ENCODE measurements at places on chromosomes 11 and 22. TPM values are rescaled to one million over a fixed set of nuclear protein-coding genes. Genes with fewer than 3 reads are reported as not detected.

Gene NXPE2
- not detected for total RNA-seq

Gene UBQLN3
- not detected for total RNA-seq

Gene ROBO4
- total RNA-seq, result not detected

Gene RAPSN
- not detected for total RNA-seq

Gene APOL6
- total RNA-seq, result 0.03 TPM

Gene FOLR2
- not detected for total RNA-seq

Gene OR2AG1
- total RNA-seq, result not detected

Gene CBLIF
- not detected for total RNA-seq

Gene APLNR
- not detected for total RNA-seq

Gene TMEM151A
- 2.8 TPM for total RNA-seq

Gene P2RX6
- total RNA-seq, result 1.1 TPM

Gene TRIM51
- not detected for total RNA-seq

GRCh38 chr22:49660321-49660720, 167.4 kb downstream of the BRD1 start:
- DNase-seq, result no peak

GRCh38 chr11:68340003-68340767, 27.8 kb downstream of the LRP5 start:
- DNase-seq, result no peak

DNA sequence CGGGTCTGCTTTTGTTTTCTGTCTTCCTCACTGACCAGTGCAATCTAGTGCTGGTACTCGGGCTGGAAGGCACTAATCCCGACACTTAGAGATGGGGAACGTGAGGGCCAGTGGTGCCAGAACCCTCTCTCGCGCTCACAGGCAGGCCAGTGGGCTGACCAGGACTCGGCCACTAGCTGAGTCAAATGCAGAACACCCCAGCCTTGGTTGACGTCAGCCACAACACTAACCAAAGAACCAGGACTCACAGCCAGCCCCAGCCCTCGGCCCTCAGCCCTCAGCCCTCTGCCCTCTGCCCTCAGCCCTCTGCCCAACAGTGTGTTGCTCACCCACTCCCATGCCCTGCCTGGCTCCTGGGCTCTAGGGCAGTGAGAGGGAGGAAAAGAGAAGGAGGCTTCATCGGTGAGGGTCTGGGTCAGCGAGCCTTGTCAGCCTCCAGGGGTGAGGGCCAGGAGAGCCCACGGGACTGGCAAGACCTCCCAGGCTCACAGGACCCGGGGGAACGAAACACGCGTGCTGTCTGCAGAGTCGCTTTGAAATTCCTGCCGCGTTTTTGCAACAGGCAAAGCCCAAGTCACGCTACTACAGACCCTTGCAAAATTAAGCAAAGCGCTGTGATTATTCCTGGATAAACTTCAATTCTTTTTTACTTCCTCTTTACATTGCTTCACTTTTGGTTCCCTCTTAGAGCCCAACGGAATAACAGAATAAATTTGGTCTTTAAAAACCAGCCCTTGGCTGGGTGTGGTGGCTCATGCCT, 27.5 kb downstream of the KIAA0930 start:
- peak; percentile 41 for DNase-seq

DNA sequence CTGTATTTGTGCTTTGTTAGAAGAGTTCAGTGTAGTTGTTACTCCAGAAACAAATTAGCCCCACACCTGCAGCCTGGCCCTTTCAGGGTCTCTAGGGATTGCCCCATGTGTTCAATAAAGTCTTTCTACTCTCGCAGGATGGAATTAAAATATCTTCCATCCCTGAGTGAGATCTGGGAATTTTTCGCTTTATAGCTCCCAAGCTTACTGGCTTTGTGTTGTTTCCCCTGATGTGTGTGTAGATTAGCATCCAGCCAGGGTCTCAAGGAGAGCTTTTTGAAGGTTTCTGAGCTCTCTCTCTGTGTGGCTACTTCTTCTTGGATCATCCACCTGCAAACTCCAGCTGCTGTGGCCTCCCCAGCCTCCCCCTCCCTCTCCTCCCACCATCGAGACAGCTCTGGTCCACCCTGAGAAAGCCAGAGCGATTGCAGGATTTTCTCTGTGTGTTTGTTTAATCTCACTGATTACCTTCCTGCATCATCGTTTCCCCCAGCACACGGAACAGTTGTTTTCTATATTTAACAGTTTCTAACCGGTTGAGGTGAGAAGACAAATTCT, 553.5 kb downstream of the TBC1D22A start:
- DNase-seq, result no peak

GRCh38 chr22:26681395-26681821, 24.0 kb downstream of the MIAT start:
- no peak for DNase-seq

- DNase-seq, result no peak
These were observed 14.2 kb downstream of the OR5B21 start for GRCh38 chr11:58493676-58494075.

GRCh38 chr11:11965192-11965591, 43.2 kb downstream of the DKK3 start:
- no peak for DNase-seq

GRCh38 chr11:115921540-115921939, 417.3 kb upstream of the CADM1 start:
- no peak for DNase-seq

- no peak for DNase-seq
These were observed 1.6 kb upstream of the E2F8 start for GRCh38 chr11:19242179-19242932.

DNA sequence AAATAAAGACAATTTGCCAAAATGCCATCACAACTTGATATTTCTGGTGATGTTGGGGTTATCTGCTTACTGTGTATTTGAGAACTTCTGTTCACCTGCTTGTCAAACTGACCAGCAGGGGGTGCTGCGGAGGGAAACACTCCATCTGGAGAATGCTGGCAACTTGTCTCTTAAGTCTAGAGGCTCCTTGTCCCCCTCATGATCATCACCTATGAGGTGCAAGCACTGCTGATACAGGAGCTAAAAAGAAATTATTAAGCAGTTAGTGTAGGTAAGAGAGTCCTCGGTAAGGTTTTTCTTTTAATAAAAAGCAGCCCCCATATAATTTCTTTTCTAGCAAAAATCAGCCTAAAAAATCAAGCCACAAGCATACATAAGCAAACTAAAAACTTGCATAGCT, 32.7 kb upstream of the GLYATL1B start:
- peak; percentile 34 for DNase-seq

DNA sequence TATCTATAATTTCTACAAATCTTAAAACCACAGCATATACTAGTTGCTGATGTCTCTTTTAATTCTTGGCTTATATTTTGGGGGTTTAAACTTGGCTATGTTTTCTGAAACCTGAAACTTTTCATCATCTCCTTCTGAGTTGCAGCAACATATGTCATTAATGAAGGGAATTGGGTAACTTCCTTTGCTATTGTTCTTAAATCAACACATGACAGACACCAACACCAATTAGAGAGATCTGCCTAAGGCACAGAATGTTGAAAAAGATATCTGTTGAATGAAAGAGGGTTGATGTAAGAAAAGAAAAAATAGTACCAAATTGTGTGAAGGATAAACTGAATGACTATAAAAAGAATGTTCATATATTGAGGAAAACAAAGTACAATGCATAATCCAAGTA, 10.3 kb upstream of the GAS2 start:
- no peak for DNase-seq

DNA sequence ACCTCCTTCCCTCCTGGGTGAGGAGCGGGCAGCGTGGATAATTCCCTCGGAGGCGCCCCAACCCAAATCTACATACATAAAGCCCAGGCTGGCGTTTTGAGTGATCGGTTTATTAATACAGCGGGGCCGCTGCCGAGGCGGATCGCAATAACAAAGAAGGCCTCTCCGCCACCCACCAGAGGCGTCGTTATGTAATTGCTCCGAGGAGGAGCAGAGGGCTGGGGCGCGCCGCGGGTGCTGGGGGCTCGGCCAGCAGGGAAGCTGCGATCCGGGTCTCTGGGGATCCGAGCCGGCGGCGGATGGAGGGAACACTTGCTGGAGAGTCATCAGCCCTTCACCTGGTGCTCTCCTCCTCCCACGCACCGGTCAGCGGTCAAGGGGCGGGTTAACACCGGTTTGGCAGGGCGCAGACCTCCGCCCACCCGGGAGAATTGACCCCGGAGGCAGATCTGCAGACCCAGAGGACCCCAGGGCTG, 6.4 kb upstream of the TP53I11 start:
- DNase-seq, result no peak

- DNase-seq, result no peak
These were observed 195.0 kb downstream of the IGLL1 start for GRCh38 chr22:23384923-23385677.

DNA sequence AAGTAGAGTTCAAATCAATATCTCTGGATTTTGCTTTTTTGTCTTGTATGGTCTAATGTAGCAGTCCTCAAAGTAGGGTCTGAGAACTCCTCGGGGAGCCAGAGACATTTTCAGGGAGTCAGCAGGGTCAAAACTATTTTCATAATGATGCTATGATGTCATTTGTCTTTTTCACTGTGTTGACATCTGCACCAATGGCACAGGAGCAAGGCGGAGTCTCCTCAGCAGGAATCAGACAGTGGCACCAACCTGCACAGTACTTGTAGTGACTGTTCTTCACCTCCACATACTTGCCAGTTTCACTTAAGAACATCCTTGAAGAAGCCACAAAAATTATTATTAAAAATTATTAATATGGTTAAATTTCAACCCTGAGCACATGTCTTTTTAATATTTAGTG, 14.9 kb upstream of the FXYD6 start:
- no peak for DNase-seq

GRCh38 chr11:45208135-45208534, 61.7 kb downstream of the PRDM11 start:
- DNase-seq, result no peak

DNA sequence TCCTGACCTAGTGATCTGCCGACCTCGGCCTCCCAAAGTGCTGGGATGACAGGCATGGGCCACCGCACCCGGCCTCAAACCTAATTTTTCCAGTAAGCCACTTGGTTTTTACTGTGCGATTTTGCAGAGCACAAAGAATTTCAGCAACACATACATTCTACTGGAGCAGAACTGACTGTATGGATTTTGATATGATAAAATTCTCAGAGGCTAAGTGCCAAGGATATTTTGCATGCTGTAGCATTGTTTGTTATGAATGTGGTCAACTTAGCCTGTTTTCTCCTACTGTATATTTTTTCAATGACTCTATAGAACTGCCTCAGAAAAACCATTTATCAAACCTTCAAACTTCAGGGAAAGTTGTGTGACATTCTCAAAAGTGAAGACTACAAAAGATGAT, 89.2 kb downstream of the FAT3 start:
- no peak for DNase-seq

DNA sequence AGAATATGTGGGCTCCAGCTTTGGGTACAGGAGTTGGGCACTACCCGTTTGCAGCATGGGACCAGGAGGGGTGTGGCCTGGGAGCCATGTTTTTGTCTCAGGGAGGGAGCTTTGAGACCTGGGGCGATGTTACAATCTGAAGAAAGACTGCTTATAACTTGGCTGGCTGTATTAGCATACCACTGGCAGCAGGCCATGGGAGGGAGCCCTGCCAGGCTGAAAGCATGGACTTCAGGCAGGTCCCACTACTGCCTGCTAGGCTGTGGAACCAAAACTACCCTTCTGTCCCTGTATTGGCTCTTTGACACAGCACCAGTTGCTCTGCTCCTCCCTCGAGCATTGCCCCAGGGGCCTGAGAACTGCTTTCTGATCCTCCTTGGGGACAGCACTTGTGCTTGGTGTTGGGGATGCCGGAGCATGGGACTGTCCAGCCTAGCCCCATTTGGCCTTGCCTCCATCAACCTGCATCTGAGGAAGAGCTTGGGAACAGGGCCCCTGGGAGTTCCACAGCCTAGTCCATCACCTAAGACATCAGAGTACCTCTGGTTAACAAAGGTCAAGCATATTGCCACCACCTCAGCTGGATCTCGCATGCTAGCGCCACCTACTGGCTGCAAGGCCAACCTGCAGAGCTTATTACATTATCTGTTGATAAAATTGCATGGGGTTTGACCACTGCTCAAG, 217.4 kb downstream of the SBF2 start:
- peak; percentile 11 for DNase-seq

DNA sequence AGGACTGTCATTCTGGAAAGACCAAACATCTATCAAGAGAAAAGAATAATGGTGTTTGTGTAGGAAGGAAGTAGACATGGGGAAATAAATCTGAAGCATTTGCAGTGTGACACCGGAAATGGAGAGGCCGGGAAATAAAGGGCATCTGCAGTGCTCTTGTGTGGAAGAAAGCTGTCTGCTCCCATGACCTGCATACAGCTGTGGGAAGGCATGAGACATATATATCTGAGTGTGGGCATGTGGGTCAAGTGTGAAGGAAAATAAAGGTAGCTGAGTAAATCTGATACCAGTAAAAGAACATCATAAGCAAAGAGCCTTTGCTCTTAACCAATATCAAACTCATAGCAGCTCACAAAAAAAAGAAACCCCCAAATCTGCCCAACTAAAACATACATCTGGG, 72.1 kb upstream of the OR5AK2 start:
- DNase-seq, result no peak

GRCh38 chr22:50361688-50362087, 18.6 kb downstream of the PPP6R2 start:
- DNase-seq, result no peak

GRCh38 chr11:78606667-78607066, 32.0 kb upstream of the NARS2 start:
- DNase-seq, result no peak

DNA sequence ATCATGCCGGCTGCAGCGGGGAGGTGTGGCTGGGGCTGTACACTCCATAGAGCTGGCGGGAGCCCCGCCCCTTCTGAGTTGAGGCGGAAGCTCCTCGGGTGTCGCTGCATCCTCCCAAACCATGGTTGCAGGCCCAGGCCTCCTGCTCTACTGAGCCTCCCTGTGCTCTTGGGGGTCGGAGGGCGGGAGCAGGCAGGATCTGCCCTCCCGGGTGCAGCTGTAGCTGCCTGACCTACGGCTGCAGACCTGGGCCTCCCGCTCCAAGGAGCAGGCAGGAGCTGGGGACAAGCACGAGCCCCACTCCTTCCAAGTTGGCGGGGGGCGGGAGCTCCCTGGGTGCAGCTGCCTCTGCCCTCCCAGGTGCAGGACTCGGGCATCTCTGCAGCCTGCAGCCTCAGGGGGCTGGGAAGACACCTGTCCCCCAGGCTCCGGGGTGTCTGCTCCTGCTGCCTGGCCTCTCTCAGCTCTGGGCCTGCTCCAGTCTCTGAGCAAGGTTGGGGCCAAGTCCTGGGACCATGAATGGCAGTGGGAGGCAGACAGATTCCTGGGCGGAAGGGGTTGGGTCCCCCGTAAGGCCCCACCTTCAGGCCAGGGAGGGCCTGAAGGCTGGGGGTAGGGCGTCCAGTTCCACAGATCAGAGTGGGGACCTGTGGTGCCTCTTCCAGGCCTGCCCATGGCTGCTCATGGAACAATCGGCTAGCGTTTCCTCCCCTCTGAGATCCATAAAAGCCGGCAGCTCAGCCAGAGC, 46.4 kb upstream of the SC5D start:
- no peak for DNase-seq

- no peak for DNase-seq
These were observed 83.3 kb downstream of the GRIA4 start for GRCh38 chr11:105693075-105693759.

DNA sequence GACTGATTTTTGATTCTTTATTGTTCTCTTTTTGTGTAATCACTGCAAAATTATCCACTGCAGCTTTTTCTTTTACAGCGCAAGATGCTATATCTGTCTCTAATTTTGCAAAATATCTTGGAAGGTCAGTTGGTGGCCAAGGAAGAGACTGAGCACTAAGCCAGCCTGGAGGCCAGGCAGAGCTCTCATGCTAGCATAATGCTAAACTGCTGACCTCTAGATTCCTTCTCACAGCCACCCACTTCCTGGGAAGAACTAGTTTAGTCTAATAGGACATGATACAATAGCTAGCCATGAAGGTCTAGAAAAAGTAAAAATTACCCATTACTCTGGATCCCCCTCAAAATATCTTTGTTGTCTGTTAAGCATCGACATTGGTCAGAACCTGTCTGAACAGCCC, 227.2 kb upstream of the ARHGAP20 start:
- DNase-seq, result no peak

- no peak for DNase-seq
These were observed 7.9 kb downstream of the SNAP29 start for GRCh38 chr22:20866736-20867135.

All from G401 (cell line).